ENCODE measurements at places on chromosomes 7 and 10. TPM values are rescaled to one million over a fixed set of nuclear protein-coding genes. Genes with fewer than 3 reads are reported as not detected.

The SMARCD3 gene
- 3.8 TPM for total RNA-seq

The FGL2 gene
- total RNA-seq: 0.26 TPM

The RPS24 gene
- total RNA-seq: 2,410 TPM

The STEAP1B gene
- 53.2 TPM for total RNA-seq

The GATA3 gene
- total RNA-seq: 0.25 TPM

The GRID2IP gene
- 0.04 TPM for total RNA-seq

The AZGP1 gene
- not detected for total RNA-seq

The CALHM1 gene
- not detected for total RNA-seq

The SPAM1 gene
- total RNA-seq: not detected

The C10orf62 gene
- not detected for total RNA-seq

The SSBP1 gene
- total RNA-seq: 204 TPM

The CTBP2 gene
- 92.1 TPM for total RNA-seq

The TFAM gene
- 58.6 TPM for total RNA-seq

The TFPI2 gene
- total RNA-seq: 79.2 TPM

The TSPAN15 gene
- total RNA-seq: 21.0 TPM

The ADAM22 gene
- 1.5 TPM for total RNA-seq

The HMX2 gene
- total RNA-seq: not detected

The DRGX gene
- total RNA-seq: not detected

The ASIC3 gene
- 0.07 TPM for total RNA-seq

The HPS1 gene
- 28.8 TPM for total RNA-seq

The GPR15LG gene
- not detected for total RNA-seq

The CAV1 gene
- total RNA-seq: 1,552 TPM

The RELN gene
- total RNA-seq: 7.9 TPM

The CASP2 gene
- total RNA-seq: 20.6 TPM

The CPXM2 gene
- total RNA-seq: 9.2 TPM

Measured in pulmonary artery endothelial cell (primary cell).